ENCODE measurements at places on chromosomes 2 and 18.
A peak's percentile ranks its signal among the peaks of the same experiment; 100 is the strongest.

DNA sequence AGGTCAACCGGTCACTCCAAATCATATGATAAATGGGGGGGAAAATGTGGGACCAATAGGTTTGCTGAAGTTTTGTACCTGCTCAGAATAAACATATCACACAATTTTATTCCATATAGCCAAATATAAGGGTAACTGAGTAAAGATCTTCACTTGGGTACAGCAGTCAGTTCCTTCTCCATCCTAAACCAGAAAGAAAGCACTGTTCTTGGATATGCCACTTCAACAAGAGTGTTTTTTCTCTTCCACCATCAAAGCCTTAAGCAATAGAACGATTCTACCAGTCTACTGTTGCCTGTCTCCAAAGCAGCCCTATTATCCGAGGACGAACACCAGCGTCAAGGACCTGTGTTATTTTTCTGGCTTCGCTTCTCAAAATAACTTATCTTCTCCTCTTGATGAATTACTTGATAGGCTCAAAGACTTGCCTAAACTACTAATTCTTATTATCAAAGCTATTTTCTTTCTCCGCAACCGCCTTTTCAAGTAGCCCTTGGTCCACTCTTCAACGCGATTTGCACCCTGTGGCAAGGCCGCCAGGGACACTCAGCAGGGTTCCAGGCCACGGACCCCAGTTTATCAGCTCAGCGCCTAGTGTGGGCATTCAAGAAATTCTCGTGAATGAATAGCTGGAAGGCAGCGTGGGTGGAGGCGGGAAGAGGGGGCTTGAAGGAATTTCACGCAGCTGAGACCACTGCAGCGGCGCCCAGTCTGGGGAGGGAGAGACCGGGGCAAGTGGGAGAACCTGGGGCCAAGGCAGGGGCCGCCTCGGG, 646 bp downstream of the ALS2 start:
- peak; percentile 6 for DNase-seq

DNA sequence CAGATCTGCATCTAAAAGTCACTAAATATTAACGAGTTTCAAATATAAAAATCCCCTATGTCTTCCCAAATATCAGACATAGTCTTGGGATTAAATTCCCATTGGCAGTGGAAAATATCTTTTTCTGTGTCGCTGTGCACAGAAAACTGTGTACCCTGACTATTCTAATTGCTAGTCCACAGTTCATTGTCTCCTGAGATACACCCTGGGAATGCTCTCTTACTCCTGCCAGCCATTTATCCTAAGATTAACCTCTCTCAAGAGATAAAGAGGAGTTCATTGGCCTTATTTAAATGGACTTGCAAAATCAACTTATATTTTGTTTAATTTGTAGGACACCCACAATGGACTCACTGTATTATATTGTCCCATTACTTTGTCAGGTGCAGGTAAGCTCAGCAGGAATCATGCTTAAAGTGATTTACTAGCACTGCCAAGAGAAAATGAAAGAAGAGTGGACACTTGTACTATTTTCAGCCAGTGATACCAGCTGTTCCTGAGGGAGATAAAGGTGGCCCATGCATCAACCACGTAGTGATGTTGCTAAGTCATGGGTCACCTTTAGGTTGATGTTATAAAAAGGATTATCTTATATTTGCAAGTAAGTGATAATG, 553.8 kb downstream of the PIK3C3 start:
- no peak for DNase-seq

GRCh38 chr2:205730191-205730590, 47.9 kb downstream of the NRP2 start:
- no peak for DNase-seq

DNA sequence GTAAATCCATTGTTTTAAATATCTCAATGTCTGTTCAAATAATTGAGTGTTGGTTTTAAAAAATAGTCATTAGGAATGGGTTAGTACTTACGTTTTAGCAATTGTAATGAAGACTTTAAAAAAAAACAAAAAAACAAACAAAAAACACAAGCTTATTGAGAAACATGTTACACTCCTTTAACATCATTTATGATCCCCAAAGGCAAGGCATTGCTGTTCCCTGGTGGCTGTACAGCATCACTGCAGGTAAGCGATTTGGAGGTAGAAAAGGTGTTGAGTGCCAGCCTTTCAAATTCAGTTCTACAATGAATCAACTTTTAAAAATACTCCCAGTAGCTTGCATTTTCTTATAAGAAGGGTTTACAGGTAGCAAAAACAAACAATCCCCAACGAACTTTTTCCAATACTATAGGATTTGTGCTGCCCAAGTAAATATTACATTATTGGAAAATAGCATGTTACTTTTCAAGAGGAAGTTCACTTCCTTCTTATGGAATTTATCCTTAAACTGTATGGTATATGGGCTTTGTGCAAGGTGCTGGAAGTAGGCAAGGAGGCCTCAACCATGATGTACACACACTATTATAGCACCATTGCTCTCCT, 27.5 kb downstream of the CNRIP1 start:
- peak; percentile 31 for DNase-seq

GRCh38 chr2:144426981-144427479, 92.9 kb downstream of the ZEB2 start:
- DNase-seq: no peak

GRCh38 chr2:69807821-69808540, 21.5 kb upstream of the GMCL1 start:
- DNase-seq: no peak

DNA sequence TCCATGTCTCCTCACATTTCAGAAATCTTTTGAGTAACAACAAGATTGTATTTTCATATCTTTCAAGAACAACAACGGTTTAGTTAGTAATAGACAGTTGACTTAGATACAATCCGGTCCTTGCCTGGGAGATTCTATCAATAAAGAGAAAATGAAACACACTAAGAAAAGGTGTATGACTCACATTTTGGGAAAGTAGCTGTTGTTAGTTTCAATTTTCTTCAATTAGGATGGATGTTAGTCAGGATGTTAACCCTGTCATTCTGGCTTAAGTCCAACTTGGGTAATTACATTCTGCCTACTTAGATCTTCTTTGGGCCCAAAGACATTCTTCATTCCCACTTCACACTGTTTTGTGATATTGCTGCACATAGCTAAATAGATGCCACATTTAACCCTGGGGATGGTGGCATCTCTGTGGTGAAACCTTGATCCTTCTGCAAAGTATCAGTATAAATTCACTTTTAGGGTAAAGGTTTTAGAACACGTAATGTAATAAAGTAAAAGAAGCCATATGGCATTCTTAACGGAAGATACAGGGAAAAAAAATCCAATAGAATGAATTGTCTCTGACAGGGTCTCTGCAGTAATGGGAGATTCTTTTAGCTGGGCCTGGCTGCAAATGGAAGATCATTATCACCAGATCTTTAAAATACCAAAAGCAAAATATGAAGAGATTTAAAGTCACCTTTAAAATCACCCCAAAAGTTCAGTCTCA, 365.5 kb downstream of the FIGN start:
- DNase-seq: no peak

DNA sequence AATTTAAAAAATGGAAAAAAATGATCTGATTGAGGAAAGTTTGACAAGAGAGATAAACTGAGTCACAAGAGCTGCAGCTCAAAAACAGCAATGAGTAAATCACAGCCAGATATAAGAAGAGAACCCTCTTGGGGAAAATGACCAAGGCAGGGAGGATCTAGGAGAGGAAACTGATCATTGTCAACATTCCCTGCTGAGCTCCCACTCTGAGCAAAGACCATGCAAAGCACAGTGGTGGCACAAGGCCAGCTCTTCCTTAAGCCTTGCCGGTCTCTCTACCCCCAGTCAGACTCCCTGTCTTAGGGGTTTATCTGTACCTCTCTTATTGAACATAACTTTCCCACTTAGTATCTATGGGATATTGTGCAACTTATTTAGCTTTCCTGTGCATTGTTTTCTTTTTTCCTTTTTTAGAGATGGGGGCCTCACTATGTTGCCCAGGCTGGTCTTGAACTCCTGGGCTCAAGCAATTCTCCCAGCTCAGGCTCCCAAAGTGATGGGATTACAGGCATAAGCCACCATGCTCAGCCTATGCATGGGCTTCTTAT, 54.0 kb upstream of the PPP1CB start:
- no peak for DNase-seq

DNA sequence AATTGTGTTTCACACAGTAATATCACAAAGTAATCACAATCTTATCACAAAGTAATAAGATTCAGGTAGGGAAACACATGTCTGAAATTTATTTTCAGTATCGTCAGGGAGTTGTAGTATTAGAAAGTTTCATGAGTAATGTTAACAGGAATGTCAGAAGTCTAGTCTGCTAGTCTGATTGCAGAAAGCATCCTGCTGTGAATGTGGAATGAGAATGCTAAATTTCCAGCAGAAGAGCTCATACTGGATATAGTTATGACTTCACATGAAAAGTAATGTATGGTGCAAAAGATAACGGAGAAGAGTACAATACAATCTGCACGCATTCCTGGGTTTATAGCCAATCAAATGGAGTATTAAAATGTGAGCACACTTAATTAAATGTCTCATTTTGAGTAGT, 494.7 kb upstream of the SETBP1 start:
- DNase-seq: no peak

DNA sequence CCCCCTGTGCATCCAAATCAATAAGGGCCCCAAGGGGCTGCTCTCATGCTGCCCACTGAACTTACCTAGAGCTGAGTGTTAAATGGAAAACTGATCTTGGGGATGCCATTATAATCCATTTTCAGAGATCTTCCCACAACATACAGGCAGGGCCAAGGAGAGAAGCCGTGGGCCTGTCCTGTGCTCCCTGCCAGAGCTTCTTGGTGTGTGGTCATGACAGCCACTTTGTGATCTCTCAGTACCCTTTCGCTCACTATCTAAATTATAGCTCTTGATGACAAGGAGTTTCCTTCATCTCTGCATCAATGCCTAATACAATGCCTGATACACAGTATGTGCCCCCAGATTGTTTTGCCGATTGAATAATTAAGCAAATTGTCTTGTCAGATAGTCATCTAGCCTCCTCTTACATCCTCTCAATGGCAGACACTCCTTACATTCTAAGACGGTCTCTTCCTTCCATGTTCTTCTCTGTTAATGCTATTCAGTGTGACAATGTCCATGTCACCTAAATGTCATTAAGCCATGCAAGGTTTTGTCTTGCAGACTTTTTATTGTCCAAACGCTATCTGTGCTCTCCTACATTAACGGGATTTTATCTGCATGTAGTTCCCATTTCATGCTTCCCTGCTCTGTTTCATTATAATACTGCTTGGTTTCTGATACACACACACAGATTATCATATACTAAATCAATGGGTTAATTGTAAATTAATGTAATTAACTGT, 5.9 kb downstream of the CSRNP3 start:
- no peak for DNase-seq

Data from inflammatory macrophage treated with lipopolysaccharide for 1 hour (primary cell).